Activated CD8-positive, alpha-beta memory T cell treated with anti-CD3 and anti-CD28 coated beads, Interleukin-2, amount 50 U/mL, for 48 hours (primary cell): ENCODE measurements at places on chromosomes 7 and 10.
A peak's percentile ranks its signal among the peaks of the same experiment; 100 is the strongest.

- no peak for DNase-seq
These were observed 157.4 kb downstream of the SKIDA1 start for GRCh38 chr10:21368022-21368582.

- peak; percentile 56 for DNase-seq
These were observed 8.1 kb downstream of the PDE1C start for GRCh38 chr7:32062150-32062549.

- DNase-seq = no peak
These were observed 61.1 kb upstream of the PCGF5 start for GRCh38 chr10:91159254-91159783.

- no peak for DNase-seq
These were observed 9.1 kb upstream of the DENND2A start for GRCh38 chr7:140649556-140650205.

DNA sequence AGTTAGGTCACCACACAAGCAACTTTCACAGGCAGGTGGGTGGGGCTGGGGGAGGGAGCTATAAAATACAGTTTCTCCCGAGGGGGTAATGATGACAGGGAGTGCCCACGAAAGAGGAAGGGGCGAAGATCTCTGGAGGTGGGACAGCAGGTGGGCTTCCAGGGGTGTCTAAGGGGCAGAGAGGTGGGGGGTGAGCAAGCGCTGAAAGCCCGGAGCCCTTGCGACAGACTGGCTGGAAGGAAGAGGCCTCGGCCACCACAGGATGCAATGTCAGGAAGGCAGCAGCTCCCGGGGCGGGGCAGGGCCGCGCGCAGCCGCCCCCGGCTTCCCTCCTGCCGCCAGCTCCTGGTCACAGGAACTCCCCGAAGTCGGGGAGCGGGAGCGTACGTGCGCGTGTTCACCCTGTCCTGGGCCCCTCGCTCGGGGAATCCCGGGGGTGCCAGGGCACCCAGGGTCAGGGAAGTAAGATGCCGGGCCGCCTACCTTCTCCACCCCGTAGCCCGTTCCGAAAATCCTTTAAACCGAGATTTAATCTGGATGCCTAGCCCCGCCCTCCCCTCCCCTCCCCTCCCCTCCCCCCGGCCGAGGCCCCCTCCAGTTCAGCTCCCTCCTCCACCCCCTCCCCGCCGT is 105.2 kb upstream of the PPIF start:
- peak; percentile 83 for DNase-seq

GRCh38 chr7:66039094-66039670 is 36.4 kb upstream of the ASL start:
- no peak for DNase-seq

GRCh38 chr7:94188350-94188749 is 184.2 kb upstream of the BET1 start:
- no peak for DNase-seq

DNA sequence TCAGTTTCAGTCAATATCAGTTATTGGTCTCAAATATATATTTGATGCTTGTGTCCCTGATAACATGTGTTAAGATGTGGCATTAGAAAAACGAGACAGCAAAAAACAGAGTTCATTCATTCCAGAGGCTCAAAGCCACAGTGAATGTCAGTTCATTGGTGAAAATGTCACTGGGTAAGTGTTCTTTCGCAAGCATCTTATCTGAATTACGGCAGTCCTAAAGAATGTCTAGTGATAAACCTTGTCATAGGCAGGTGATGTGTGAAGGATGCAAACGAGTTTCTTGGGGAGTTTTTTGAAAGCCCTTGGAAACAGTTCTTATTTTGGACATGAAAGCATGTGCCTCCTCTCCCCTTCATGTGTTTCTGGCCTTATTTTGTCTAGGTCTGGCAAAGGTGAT is 45.9 kb upstream of the RELN start:
- DNase-seq = no peak

DNA sequence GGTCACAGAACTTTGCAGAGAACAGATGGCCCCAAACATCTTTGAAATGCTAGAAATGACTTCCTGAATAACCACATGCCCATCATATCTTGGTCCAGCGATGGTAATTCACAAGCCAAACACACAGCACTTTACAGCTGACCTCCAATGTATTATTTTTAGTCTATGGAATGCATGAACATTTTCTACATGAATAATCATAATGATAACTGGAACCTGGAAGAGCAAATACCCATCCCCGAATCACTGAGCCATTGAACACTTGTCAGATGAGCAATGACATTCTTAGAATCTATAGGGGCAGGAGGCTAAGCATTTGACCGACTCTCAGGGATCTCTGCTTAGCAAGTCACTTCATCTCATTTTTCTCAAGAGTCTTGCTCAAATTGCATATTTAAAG is 167.3 kb downstream of the CREB5 start:
- DNase-seq = no peak

GRCh38 chr7:154817224-154817896 is 185.6 kb downstream of the PAXIP1 start:
- no peak for DNase-seq

DNA sequence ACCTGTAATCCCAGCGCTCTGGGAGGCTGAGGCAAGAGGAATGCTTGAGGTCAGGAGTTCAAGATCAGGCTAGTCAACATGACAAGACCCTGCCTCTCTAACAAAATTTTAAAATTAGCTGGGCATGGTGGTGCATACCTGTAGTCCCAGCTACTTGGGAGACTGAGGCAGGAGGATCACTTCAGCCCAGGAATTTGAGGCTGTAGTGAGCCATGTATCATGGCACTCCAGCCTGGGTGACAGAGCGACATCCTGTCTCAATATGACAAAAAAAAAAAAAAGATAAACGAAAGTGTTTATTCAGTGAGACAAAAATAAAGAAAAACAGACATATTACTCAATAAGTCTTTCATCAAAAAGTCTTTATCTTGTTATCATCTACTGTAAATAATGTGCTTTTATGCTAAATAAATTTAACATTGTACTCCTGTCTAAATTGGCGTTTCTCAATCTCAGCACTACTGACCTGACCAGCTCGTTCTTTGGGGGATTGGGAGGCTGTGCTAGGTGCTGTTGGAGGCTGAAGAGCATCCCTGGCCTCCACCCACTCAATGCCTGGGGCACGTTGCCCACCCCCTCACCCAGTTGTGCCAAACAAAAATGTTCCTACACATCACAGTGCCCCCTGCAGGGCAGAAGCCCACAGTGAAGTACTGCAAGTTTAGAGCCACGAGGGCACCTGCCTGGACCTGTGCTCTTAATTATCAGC is 57.7 kb downstream of the NCAPG2 start:
- DNase-seq = no peak

DNA sequence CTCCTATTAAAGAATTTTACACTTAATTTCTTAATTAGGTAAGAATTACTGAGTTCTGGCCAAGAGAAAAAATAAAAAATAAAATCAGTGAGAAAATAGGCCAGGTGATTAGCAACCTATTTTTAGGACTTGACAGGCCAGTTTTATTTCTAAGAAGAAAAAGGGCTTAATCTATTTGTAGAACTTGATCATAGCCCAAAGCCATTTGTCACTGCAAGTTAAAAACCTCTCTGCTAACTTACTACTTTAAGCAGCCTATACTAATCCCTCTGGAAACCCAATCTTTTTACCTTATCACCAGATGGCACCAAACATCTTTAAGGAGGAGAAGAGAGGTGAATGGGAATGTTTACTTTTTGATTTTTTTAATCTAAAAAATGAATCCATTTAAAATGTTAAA is 222.1 kb upstream of the RHOBTB1 start:
- no peak for DNase-seq

GRCh38 chr10:4512671-4513240 is 313.3 kb upstream of the AKR1E2 start:
- DNase-seq = no peak

- peak; percentile 44 for DNase-seq
These were observed 1.2 kb downstream of the TPST1 start for GRCh38 chr7:66206119-66206933.

DNA sequence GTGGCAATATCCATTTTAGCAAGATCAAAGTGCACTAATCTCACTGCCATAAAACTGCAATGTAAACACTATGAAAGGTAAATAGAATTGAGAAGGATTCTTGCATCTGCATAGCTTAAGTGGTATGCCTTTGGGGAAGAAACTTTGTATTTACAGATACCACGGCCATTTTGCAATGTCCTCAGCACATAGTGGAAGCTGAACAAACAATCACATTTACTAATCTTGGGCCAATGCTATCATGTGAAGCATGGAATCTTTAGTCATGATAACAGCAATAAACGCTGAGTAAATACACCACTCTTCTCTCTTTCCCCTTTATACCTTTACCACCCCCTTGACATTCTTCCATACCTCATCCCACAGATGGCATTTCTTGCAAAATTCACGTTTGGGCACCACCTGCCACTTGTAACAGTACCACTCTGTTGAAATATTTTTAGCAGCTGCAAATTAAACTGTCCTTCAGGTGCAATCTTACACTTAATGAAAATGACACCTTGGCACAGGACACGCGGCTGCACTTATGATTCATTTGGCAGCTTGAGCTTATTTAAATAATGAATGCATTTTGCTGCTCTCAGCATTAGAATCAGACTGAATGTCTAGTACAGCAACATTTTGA is 171.8 kb downstream of the SEMA3A start:
- DNase-seq = no peak

DNA sequence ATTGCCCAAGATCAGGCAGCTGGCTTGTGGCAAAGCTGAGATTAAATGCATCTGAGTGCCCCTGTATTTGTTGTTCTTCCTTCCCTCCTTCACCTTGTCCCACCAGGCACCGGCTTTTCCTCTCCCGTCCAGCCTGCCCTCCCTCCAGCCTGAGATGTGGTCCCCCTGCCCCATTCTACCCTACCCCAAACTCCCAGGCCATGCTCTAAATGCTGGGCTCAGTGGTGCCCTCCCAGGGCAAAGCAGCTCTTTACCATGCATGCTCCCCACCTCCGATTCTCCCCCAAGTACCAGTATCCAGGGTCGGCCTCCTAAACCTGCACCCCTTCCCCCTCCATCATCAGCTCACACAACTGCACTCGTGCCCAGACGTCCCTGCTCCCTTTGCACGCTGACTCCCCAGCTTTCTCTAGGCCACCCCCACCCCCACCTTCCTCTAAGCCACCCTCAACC is 36.5 kb downstream of the CALML5 start:
- DNase-seq = no peak

DNA sequence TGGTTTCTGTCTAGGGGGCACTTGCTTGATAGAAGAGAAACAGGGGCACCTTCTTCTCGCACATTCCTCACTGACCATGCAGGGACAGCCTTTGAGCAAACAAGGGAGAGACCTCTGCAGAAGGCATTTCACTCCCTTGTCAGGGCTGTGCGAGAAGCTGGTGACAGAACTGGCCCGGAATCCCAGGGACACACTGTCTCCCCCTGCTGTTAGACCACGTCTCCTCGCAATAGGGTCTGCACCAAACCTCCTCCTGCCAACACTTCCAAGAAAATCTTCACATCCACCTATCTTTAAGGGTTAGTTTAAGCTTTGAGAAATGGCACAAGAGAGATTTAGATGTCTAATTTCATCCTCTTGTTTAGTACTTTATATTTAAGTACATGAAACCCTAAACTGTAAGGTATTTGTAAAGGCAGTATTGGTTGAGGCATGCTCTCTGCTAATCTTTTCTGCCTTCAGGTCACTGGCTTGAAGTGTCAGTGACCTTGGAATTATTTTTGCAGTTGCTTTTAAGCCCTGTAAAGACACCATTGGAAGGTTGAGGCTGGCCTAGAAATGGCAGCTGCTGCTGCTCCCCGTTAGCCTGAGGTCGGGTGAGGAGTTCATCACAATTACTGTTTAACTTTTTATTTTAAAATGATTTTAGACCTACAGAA is 37.0 kb downstream of the RBM20 start:
- no peak for DNase-seq

GRCh38 chr7:71303566-71303965 is 171.6 kb downstream of the GALNT17 start:
- no peak for DNase-seq

DNA sequence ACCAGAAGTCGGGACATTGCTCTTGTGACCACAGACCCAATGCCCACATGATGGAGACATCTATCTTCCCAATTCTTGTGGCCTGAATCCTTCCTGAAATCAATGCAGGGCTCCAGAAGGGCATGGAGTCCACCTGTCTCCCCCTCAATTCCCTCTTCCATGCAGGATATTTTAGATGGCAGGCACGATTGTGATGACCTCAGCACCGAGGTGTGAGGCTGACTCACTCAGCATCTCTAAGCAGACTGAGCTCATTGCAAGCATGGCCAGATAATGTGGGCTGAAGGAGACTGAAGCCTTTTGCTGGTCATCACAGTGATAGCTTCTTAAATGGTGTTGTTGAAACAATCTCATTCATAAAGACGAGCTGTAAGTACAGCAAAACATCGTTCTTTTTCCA is 374.9 kb upstream of the PODXL start:
- no peak for DNase-seq

DNA sequence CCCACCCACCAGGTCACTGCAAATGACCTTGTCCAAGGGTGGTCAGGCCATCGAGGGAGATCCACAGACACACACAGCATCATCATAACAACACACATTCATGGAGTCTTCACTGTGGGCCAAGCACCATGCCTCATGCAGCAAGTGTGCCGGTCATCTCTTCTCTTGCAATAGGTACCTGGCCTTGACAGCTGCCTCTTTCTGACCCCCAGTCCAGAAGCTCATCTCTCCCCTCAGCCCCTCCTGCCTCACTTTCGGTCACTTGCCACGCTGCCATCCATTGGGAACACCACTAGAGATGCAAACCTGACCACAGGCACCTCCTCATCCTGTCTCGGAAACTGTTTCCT is 75.9 kb downstream of the OAT start:
- no peak for DNase-seq

DNA sequence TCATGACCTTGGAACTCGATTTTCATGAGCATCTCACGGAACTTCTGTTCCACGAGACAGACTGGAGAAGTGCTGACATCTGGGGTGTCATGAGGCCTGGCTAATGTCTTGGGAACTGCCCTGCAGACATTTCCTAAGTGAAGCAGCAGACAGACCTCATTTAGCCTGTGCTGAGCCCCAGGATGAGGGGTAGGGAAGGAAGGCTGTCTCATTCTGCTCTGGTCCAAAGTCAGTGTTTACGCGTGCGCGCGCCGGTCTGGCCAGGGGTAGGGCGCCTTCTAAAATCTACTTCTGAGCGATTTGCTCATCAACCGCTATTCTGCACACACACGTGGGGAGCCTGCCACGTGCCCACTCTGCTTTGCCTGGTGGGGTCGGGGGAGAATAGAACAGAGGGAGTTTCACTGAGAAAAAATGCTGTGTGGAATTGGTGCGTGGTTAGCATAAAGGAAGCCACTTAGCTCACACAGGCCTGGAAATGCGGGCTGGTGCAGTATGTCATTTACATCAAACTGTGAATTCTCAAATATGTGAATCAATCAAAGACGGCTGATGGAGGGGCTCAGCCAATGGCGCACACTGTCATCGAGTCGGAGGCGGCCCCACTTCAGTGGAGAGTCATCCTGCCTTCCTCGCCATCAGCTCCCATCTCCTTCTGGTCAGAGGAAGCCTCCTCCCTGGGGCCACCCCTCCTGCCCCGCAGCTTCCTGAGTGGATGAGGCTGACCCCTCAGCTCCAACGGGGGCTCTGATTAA is 335.1 kb downstream of the ADARB2 start:
- DNase-seq = peak; percentile 36

DNA sequence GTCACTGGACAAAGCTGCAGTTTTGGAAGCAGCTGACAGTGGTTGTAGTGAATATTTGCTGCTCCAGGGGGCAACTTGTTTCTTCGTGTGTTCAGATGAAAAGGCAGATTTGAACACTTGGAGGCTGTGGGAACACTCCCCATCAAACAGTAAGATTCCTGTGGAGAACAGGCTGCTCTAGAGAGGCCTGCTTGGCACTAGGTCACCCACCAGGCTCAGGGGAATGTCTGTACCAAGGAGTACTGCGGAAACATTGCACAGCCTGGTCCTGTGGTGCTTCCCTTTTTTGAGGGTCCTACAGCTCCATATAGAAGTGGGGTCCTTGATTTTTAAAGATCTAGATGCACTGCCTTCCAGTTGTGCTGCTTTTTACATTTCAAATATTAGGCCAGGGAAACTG is 97.5 kb downstream of the CXCL12 start:
- DNase-seq = no peak
